ENCODE measurements at places on chromosomes 5 and 9. TPM values are rescaled to one million over a fixed set of nuclear protein-coding genes. Genes with fewer than 3 reads are reported as not detected.

ARL10 gene
- under 0.01 TPM for polyA plus RNA-seq

PALM2AKAP2 gene
- polyA plus RNA-seq = not detected

TRPM3 gene
- polyA plus RNA-seq = 2.5 TPM

DEPDC1B gene
- 25.4 TPM for polyA plus RNA-seq

SLC6A18 gene
- polyA plus RNA-seq = 0.04 TPM

DNA sequence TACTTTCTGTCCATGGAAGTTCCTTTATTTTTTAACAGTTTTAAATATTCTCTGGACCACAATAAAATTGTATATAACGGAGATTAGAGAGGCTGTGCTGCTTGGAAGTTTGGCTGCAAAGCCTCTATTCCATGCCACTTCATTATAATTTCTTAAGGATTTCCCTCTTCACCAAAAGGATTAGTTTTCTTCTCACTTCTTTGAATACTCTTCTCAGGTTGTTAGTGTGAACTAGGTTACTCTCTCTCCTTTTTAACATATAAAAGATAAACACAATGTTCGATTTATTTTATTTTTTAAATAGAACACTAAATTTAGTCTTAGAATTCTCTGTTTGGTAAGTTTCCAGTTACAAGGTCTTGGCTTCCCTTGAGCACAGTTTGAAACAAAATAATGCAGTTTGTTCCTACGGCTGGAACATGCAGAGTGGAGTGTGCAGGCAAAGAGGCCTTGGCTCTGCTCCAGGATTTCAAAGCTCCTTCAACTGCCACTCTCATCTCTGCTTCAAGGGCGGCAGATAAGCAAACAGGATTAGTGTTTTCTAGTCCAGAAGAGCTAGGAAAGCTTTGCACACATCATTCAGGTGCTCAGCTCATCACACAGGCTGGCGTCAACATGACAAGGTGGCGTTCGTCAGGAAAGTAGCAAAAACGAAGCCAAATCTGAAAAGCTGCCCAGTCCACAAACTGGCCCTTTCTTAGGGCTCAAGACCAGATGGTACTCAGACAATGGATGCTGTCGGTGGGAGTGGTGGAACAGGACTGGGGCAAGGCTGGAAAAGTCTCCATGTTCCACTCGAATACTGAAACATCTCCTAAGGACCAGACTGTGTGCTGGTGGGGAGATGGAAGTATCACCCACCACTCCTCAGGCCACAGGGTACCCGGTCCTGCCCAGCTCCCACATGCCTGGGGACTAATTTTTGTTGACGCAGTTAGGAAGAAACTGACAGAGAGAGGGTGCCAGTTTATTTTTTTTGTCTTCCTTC lies 286.6 kb downstream of the CRB2 start:
- no peak overlapping the region for H3K27ac ChIP-seq
- peak; percentile 76 for DNase-seq
- H3K36me3 ChIP-seq = no peaks in the 10 kb centered on the region
- no peak overlapping the region for H3K4me3 ChIP-seq
- no peaks in the 10 kb centered on the region for H3K27me3 ChIP-seq

- no peaks in the 10 kb centered on the region for H3K27me3 ChIP-seq
- no peak overlapping the region for H3K4me3 ChIP-seq
- H3K27ac ChIP-seq = no peak overlapping the region
- no peaks in the 10 kb centered on the region for H3K36me3 ChIP-seq
These were observed 326.2 kb downstream of the PRR16 start for GRCh38 chr5:120790339-120790738.

GRCh38 chr5:170420806-170421412 lies 31.7 kb upstream of the KCNMB1 start:
- DNase-seq = peak; percentile 55
- no peak overlapping the region for H3K4me3 ChIP-seq
- peaks cover 7% of the 10 kb centered on the region for H3K27me3 ChIP-seq
- no peaks in the 10 kb centered on the region for H3K4me1 ChIP-seq
- no peaks in the 10 kb centered on the region for H3K36me3 ChIP-seq

- no peak for DNase-seq
- no peaks in the 10 kb centered on the region for H3K27me3 ChIP-seq
- H3K27ac ChIP-seq = no peak overlapping the region
- no peaks in the 10 kb centered on the region for H3K36me3 ChIP-seq
- H3K4me3 ChIP-seq = no peak overlapping the region
These were observed 36.0 kb downstream of the KCNMB1 start for GRCh38 chr5:170353011-170353761.

GRCh38 chr5:124289130-124289529 lies 457.3 kb downstream of the ZNF608 start:
- H3K27ac ChIP-seq = no peak overlapping the region
- no peaks in the 10 kb centered on the region for H3K4me1 ChIP-seq
- no peak overlapping the region for H3K4me3 ChIP-seq

DNA sequence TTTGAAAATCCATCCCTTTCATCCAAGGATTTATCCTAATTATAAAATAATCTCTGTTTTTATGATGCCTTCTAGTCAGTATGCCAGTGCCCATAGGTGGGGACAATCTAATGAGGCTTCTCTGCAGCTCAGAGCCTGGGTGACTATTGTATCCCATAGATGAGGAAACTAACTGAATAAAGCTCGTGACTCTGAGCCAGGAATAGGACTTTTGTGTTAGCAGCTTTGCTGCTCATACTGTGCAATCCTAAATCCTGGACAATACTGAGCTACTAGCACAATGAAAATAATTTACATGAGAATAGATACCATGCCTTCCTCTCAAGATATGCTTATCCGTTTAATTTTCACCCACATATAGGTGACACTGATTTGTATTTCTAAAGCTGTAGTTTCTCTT lies 443.0 kb downstream of the PLK2 start:
- H3K4me1 ChIP-seq = no peaks in the 10 kb centered on the region
- H3K27ac ChIP-seq = no peak overlapping the region
- no peak overlapping the region for H3K4me3 ChIP-seq
- no peak for DNase-seq

DNA sequence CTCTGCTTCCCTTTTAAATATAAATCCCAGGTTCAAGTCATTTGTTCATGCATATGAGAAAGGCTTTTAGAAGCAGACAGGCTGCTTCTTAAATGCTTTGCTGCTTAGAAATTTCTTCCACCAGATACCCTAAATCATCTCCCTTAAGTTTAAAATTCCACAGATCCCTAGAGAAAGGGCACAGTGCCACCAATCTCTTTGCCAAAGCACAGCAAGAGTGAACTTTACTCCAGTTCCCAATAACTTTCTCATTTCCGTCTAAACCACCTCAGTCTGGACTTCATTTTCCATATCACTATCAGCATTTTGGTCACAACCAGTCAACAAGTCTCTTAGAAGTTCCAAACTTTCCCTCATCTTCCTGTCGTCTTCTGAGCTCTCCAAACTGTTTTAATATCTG lies 679.8 kb upstream of the FTMT start:
- no peaks in the 10 kb centered on the region for H3K27me3 ChIP-seq
- no peaks in the 10 kb centered on the region for H3K4me1 ChIP-seq
- no peak overlapping the region for H3K27ac ChIP-seq
- no peaks in the 10 kb centered on the region for H3K36me3 ChIP-seq
- no peak for DNase-seq

- DNase-seq = peak; percentile 64
- peaks cover 18% of the 10 kb centered on the region for H3K4me1 ChIP-seq
- H3K27me3 ChIP-seq = peaks cover 10% of the 10 kb centered on the region
- H3K36me3 ChIP-seq = no peaks in the 10 kb centered on the region
These were observed at the start of gene TMOD1 for GRCh38 chr9:97501177-97501971. Gene TMOD1, plus strand, starts transcription at chr9:97501666. Its CDS starts 22,523 bp downstream, at chr9:97524189.

- no peak overlapping the region for H3K4me3 ChIP-seq
- H3K27ac ChIP-seq = no peak overlapping the region
- DNase-seq = no peak
- H3K4me1 ChIP-seq = peaks cover 2% of the 10 kb centered on the region
These were observed 54.8 kb upstream of the RIC1 start for GRCh38 chr9:5574097-5574496.

- no peak for DNase-seq
- H3K4me3 ChIP-seq = no peak overlapping the region
- no peaks in the 10 kb centered on the region for H3K36me3 ChIP-seq
- no peak overlapping the region for H3K27ac ChIP-seq
- H3K4me1 ChIP-seq = no peaks in the 10 kb centered on the region
These were observed 357.8 kb downstream of the TMEM167A start for GRCh38 chr5:82719368-82719767.

All from small intestine (tissue), 16 donors.